ENCODE measurements at places on chromosomes 16 and 17.

DNA sequence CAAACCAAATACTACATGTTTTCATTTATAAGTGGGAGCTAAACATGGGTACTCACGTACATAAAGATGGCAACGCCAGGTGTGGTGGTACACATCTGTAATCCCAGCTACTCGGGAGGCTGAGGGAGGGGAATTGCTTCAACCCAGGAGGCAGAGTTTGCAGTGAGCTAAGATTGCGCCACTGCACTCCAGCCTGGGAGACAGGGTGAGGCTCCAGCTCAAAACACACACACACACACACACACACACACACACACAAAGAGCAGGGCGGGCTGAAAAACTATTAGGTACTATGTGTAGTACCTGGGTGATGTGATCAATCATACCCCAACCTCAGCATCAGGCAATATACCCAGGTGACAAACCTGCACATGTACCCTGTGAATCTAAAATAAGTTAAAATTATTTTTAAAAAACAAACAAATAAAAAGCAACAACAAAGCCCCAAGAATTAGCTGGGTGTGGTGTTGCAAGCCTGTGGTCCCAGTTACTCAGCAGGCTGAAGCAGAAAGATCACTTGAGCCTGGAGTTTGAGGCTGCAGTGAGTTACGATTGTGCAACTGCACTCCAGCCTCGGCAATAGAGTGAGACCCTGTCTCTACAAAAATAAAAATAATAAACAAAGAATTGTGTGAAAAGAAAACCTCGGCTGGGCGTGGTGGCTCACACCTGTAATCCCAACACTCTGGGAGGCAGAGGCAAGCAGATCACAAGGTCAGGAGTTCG is 11.9 kb upstream of the FAAP100 start:
- DNase-seq: no peak

DNA sequence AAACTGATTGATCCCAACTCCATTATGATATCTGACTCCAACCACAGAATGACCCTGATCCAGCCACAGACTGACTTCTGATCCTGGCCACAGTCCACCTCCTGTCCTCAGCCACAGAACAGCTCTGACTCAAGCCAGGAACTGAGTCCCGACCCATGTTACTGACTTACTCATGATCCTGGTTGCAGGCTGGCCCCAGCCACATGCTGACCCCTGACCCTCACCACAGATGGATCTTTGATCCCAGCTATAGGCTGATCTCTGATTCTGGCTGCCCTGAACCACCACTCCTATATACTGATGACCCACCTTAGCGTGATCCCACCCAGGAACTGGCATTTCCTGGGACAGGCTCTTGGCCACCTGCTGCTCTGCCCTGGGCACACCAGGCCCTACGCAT is 32.2 kb upstream of the IL21R start:
- no peak for DNase-seq

- DNase-seq: no peak
Observed at GRCh38 chr16:62568926-62569325, 532.7 kb upstream of the CDH8 start.

DNA sequence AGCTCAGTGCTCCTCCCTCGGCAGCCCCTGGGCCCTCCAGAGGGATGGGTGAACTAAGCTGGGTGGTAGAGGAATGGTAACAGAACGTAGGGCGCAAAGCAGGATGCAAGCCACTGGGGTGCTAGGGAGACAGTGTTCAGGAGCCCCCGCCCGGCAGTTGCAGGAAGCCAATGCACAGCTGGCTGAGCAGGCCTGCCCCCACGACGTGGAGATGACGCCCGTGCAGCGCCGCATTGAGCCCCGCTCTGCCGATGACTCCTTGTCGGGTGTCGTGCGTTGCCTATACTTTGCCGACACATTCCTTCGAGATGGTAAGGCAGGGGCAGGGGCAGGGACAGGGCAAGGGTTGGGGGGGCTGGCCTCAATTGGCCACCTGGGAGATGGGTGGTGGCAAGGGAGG is 12.9 kb downstream of the LLGL1 start:
- no peak for DNase-seq

DNA sequence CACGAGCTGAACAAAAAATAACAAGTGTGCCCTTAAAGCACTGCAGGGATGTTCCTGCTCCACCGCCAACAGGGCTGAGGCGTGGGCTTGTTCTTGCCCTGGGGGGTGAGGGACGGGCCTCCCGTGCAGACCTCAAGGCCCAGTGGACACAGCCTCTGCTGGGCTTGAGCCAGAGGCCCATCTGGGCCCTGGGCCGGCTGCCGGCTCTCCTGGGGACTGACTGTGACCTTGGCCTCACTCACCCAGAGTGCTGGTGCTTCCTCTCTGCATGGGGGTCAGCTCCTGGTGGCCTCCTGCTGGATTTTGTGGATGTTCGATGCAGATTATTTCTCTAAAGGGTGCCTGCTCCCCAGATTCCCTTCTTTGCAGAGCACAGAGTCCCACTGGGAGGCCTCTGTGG is 54.2 kb upstream of the CDR2 start:
- no peak for DNase-seq

DNA sequence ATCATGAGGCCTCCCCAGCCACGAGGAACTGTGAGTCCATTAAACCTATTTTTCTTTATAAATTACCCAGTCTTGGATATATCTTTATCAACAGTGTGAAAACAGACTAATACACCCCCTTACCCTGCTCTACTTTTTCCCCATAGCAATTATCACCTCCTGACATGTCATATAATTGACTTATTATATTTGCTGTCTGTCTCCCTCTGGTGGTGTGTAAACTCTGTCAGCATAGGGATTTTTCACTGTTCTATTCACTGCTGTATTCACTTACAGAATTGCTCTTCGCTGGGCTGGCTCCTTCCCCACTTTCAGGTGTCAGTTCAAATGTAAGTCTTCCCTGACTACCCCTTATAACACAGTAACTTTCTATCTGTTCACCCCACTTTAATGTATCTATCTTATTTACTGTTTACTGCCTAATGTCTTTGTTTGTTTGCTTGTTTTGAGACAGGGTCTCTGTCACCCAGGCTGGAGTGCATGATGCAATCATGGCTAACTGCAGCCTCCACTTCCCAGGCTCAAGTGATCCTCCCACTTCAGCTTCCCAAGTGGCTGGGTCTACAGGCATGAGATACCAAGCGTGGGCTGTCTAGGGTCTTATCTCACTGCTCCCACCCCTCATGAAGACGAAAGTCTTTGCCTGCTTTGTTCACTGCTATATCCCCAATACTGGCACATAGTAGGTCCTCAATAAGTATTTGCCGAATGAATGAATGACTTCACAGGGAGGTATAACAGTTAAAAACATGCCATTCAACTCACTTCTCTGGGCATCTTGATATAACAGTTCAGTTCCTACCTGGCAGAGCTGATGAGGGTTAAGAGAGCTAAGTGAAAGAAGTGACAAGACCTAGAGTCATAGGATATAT is 52.4 kb upstream of the CDH3 start:
- DNase-seq: peak; percentile 47

DNA sequence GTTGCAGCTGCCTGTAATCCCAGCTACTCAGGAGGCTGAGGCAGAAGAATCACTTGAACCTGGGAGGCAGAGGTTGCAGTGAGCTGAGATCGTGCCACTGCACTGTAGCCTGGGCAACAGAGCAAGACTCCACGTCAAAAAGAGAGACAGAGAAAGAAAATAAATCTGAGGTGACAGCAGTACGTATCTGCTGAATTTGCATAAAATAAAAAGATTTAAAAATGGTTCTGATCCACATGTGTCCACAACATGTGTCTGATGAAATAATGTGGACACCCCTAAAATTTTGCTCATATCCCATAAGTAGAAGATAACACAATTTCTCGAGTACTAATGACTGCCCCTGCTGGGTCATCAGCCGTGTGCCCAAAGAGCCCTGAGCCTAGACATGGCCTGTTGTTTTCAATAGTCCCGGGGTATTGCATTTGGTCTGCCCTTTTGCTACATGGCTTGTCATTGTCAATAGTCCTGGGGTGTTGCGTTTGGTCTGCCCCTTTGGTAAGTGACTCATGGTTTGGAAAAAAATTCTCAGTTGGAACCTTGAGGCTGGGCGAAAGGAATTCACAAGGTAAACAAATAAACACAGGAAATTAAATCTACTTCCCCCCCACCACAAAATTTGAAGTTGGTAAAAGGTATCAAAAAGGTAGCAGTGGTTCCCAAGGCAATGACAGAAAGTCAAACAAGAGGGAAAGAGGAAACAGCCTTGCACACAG is 434.6 kb upstream of the MAF start:
- no peak for DNase-seq

DNA sequence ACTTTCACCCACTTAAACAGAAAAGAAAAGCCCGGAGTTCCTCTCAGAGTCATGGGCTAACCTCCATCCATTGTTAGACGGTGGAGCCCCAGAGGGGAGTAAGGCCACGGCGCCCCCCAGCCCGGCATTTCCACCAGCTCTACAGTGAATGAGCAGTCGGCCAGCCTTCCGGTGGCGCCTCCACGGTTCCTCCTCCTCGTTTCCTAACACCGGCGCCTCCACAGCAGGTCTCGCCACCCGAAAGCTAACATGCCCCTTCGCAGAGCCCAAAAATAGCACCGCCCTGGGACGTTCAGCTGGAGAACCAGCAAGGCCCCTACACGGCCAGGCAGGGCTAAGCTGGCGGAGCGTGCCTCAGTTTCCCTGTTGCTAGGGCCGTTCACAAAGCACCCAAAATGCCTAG is 858 bp downstream of the MMD start:
- DNase-seq: peak; percentile 38

GRCh38 chr17:69236946-69237345 is 8.3 kb upstream of the ABCA10 start:
- DNase-seq: no peak

DNA sequence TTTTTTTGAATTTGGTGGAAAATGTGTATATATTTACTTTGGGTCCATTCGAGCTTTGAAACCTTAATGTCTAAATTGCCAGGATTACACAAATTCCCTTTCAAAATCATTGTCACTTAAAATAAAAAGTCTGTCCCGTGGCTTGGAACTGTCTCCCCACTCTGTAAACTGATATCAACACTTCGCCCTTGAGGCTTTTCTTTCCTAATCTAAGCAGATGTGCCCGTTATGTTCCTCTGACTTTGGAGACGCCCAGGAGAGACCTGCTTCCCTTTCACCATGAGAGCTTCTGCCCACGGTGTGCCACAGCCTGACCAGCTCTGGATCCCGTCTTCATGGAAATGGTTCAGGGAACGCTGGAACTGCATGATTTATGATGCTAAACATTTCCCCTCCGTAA is 151.3 kb downstream of the C16orf95 start:
- no peak for DNase-seq

DNA sequence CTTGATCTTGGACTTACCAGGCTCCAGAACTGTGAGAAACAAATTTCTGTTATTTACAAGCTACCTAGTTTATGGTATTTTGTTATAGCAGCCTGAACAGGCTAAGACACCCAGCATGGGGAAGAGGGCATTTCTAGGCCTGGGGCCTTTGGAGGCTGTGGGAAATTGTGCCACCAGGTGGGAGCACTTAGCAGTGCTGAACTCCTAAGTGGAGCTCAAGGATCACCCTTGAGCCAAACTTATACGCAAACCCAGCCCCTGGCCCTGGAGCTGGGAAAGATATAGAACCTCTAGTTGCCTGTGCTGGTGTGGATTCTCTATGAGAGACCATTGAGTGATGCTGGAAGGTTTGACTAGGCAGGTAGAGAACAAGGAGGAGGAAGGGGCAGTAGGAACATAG is 36.1 kb downstream of the MIS12 start:
- DNase-seq: no peak

- no peak for DNase-seq
Observed at GRCh38 chr17:17320911-17321220, 17.7 kb downstream of the NT5M start.

DNA sequence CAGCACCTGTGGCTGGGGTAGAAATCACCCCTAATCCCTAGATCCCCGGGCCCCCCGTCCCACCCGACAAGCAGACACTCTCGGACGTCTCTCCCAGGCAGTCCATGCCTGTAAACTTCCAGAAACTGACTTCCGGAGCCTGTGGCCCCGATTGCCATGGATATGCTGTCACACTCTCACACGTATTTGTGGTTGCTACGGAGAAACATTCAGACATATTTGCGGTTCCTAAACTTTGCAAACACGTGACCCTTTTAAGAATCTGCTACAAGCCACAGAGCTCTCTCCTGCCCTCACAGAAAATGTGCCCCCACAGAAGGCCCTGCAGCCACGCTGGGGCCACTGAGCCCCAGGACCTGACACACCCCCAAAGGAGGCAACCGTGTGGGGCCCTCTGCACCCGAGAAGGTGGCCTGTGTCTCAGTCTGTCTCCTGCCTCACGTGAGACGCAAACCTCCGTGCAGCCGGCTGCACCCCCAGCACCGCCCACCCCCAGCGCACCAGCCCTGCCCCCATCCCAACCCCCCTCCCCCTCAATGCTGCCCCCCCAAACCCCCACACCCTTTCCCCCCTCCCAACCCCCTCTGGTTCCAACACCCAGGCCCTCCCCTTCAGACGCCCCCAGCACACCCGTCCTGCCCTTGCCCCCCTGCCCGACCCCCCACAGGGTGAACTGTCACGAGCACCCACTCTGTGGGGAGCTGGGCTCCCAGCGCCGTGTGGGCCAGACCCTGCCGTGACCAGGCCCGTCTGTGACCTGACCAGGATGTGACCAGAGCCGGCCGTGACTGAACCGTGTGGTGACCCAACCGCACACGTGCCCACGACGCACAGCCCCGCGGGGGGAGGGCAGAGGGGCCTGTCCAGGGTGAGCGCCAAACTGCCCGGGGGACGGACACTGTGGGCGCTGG is 66.3 kb upstream of the METRNL start:
- no peak for DNase-seq

- no peak for DNase-seq
Observed at GRCh38 chr17:77126519-77126918, 14.2 kb upstream of the SEC14L1 start.

GRCh38 chr17:50022463-50023130 is 27.6 kb upstream of the DLX3 start:
- DNase-seq: no peak

- no peak for DNase-seq
Observed at GRCh38 chr17:82105417-82105881, 7.4 kb upstream of the FASN start.

GRCh38 chr17:81397314-81398175 is 2.3 kb downstream of the BAHCC1 start:
- DNase-seq: no peak

- no peak for DNase-seq
Observed at GRCh38 chr17:63495491-63495890, 18.6 kb downstream of the ACE start.

DNA sequence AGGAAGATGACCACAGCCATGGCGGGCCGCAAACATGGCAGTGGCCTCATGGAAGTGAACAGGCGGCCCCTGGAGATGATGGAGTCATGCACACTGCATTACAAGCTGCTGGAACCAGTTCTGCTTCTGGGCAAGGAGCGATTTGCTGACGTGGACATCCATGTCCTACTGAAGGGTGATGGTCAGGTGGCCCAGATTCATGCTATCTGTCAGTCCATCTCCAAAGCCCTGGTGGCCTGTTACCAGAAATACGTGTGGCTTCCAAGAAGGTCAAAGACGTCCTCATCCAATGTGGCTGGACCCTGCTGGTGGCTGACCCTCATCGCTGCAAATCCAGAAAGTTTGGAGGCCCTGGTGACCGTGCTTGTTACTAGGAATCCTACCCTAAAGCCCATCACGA is 13.4 kb upstream of the WSB1 start:
- no peak for DNase-seq

- DNase-seq: no peak
Observed at GRCh38 chr17:896953-897661, 82.5 kb downstream of the NXN start.

GRCh38 chr16:85461022-85461813 is 151.9 kb upstream of the GSE1 start:
- DNase-seq: no peak

GRCh38 chr16:85353839-85354685 is 241.8 kb upstream of the CIBAR2 start:
- DNase-seq: no peak

GRCh38 chr16:78998879-78999278 is 601.7 kb downstream of the MAF start:
- no peak for DNase-seq
